HCT116 (cell line): ENCODE measurements at places on chromosomes 6 and 20.

DNA sequence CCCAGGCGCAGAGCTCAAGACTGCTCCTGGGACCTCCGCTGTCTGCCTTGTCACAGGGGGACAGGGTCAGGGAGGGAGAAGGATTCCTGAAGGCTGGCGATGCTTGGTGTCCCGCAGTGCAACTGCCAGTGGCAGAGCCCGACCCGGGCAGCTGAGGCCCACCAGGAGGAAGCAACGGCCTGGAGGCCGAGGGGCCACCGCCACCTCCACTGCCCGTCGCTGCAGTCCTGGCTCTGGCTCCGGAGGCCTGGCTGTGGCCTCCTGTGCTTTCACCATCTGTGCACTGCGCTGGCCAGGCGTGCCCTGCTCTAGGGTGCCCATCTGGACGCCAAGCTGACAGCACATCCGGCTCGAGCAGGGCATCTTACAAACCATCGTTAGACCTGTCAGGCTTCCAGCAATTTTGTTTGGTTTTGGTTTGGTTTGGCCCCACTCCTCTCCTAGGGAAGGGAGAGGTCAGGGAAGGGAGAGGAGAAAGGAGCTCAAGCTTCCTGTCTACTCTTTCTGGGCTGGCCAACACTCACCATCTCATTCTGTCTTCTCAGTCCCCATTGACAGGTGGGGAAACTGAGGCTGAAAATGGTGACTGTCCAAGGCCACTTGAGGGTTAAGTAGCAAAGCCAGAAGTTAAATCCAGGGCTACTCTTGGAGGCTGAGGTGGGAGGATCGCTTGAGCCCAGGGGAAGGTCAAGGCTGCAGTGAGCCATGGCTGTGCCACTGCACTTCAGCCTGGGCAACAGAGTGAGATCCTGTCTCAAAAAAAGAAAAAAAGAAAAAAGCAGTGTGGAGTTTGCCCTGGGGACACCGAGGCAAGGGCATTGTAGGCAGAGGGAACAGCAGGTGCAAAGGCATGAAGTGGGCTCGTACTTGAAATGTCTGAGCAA lies 37.7 kb upstream of the NOL4L start:
- no peak for DNase-seq

- DNase-seq = no peak
Measured at GRCh38 chr20:38667417-38667956, 56.8 kb upstream of the SLC32A1 start.

- peak; percentile 8 for DNase-seq
Measured at GRCh38 chr6:133198725-133199124, 42.4 kb upstream of the EYA4 start.

- no peak for DNase-seq
Measured at GRCh38 chr6:170225852-170226417, 64.9 kb downstream of the DLL1 start.

DNA sequence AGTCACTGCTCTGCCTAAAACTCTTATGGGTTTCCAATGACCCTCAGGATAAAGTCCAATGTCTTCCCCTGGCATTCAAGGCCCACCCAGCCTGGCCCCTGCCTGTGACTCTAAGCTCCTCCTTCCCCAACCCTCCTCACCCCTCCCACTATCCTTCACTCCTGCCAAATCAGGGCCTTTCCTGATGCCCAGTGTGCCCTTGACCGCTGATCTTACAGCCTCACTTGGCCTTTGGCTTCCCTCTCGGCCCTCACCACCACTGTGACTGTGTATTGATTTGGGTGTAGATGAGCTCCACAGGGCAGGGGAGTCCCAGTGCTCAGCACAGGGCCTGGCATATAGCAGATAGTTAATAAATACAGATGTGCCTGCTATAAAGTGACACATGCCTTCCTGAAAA lies 115.7 kb downstream of the TOX2 start:
- DNase-seq = no peak
